Coronary artery (tissue), 2 donors: ENCODE measurements at places on chromosomes 6 and 20.

GRCh38 chr20:38435555-38435939 lies 419 bp upstream of the SNHG17 start:
- no peak for DNase-seq

DNA sequence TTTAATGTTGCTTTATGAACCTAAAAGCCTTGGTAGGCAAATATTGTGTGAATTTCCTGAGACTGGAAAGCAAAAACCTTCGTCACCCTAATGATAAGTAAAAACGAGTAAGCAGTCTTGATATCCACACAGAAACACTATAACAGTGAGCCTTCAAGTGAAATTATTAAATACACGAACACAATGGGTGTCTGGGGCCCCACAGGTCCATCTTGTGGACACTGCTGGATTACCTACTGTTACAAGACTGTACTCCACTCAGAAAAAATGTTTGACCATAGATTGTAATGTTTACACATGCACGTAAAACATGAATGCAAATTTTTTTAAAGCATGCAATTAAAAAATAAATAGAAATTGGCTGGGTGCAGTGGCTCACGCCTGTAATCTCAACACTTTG lies 466.9 kb downstream of the CD83 start:
- DNase-seq, result no peak

DNA sequence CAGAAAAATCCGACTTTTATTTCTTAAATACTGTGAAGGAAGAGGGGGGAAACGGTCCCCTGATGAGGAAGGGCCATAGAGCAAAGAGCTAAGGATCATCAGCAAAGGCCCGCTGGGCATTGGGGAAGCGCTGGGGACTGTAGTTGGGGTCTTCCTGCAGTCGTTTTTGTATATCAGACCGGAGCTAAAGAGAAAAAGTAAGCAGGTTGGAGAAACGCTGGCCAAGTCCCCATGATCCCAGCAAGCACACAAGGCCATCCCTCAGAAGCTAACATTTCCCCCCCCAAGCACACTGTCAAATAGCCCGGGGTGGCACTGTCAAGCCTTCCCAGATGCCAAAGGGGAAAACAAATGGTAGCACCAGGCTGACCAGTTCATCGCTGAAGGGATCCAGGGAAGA lies 13.4 kb downstream of the BAG6 start:
- DNase-seq, result no peak

- no peak for DNase-seq
These were observed 76.7 kb upstream of the ZFP64 start for GRCh38 chr20:52268184-52268749.

DNA sequence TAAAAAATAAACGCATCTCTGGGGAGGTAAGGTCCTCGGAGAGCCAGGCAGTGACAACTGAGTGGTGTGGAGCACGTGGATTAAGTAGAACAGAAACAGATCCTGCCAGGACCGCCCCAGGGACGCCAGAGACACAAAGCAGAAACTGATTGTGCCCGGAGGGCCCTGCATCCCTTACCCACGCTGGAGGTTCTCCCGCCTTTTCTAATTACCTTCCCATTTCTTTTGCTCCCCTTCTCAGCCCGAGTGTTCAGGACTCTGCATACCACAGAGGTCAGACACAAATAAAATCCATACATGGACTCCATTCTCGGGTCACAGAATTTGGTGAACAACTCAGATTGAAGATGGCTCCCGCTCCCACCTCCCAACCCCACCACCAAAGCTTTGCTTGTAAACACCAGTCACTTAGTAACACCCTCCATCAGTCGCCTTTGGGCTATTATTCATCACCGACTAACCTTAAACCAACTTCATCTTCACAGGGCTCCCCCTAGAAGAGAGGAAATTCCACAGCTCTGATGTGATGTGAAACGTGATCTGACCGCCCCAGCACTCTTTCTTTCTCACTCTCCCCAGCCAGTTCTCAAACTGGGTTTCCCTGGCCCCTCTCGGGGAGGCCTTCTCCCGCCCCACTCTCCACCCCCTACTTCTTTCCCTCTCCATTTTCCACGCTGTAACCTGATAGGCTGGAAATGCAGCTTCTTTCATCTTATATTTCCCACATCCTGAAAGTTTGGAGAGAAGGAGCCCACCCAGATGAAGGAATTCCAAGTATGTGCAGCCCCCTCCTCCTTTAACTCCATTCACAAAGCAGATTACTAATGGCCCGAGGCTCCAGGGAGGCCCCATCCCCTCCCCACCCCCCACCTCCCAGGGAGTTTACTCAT lies 32.5 kb upstream of the PIM1 start:
- DNase-seq, result no peak

- no peak for DNase-seq
These were observed 78.8 kb upstream of the CD83 start for GRCh38 chr6:14038467-14039437.

DNA sequence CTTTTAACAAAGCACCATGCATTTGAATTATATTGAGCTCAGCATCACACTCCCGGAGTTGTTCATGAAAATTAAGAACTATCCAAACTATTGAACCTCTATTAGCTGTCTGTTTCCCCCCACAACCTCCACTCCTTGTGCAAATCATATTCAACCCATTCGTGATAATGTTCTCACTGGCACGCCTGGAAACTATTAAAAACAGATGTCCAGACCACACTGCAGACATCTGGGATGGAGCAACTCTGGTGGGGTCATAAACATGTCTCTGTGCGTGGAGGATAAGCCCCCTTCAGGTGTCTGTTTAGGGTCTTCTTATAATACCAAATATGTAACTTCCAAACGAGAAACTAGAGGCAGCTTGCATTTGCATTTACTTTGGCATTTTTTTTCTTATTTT lies 193.7 kb downstream of the TFAP2A start:
- DNase-seq, result no peak
